ENCODE measurements at places on chromosomes 2 and 18. TPM values are rescaled to one million over a fixed set of nuclear protein-coding genes. Genes with fewer than 3 reads are reported as not detected.

NOSTRIN gene
- 0.81 TPM for total RNA-seq

SLC25A12 gene
- 17.1 TPM for total RNA-seq

ALK gene
- total RNA-seq: 0.27 TPM

TMEM237 gene
- 62.8 TPM for total RNA-seq

DNA sequence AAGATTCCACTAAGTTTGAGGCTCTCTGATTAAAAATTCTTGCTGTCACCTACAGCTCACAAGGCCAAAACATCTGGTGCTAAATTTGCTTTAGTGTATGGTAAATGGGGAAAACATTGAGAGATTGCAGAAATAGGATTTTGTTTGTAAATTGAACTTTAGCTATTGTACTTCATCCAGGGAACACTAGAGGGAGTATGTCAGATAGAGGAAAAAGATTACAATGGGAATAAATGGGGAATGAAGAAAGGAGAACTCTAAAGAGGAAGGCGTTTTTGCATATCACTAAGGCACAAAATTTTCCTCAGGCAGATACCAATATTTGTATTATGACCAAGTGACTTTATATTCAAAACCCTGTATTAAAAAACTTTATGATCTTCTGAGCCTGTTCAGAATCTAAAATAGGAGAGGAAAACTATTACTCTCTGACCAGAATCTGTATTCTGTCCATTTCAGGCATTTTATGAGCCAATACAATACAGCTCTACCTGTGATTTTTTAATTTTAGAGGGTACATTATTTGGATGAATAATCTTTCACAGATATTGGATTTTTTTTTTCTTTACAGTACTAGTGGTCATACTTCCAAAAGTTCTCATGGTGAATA lies 52.3 kb upstream of the ITGB6 start:
- peak; percentile 72 for DNase-seq

GRCh38 chr18:9058406-9058805 lies 44.1 kb upstream of the NDUFV2 start:
- DNase-seq: peak; percentile 49

GRCh38 chr18:28032177-28032576 lies 144.8 kb downstream of the CDH2 start:
- DNase-seq: no peak

DNA sequence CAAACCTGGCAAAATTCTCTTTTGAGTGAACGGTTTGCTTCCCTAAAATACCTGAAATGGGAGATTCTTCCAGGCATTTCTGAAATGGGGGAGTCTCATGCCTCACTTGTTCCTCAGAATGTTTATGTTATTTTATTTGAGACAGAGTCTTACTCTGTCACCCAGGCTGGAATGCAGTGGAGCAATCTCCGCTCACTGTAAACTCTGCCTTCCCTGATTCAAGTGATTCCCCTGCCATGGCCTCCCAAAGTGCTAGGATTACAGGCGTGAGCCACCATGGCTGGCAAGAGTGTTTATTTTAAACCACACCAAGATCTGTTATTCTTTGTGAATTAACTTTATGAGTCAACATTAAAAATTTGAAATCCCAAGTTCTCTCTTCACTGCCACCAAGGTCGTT lies 6.4 kb upstream of the FHL2 start:
- DNase-seq: peak; percentile 57

DNA sequence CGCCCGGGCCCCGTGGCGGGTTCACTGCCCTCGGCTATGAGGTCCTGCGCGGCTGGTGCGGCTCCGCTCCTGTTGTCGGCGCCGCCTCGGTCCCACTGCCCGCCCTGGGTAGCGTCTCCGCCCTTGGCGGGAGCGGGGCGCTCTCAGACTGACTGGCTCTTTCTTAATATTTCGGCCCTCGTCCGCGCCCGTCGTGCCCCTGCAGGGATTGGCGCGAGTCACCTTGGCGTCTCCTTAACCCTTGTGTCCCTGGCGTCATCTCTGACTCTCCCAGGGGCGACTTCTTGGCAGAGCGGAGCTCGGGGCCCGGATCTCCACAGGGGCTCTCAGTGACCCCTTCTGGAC lies 1.3 kb downstream of the PTMA start:
- no peak for DNase-seq

GRCh38 chr18:33316146-33316587 lies 124.4 kb downstream of the CCDC178 start:
- no peak for DNase-seq

GRCh38 chr2:60312618-60313017 lies 240.8 kb downstream of the BCL11A start:
- no peak for DNase-seq

DNA sequence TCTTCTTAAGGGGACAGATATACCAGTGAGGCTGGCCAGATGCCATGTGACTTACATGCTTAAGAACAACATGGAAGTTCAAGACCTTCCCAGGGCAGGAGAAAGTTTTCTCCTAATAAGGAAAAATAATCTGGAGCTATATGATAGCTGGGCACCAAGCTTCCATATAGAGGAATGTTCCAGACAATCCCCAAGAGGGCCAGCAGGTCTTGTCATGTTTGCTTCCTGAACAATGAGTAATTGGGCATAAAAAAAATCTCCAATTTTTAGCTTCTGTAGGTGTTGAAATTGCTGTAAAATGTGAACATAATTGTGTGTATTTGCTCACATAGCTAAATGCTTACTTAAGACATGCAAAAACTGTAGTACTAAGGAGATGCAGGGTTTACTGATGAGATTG lies 809.5 kb upstream of the PIK3C3 start:
- no peak for DNase-seq

- DNase-seq: no peak
Measured at GRCh38 chr2:151882786-151883445, 54.7 kb upstream of the ARL5A start.

DNA sequence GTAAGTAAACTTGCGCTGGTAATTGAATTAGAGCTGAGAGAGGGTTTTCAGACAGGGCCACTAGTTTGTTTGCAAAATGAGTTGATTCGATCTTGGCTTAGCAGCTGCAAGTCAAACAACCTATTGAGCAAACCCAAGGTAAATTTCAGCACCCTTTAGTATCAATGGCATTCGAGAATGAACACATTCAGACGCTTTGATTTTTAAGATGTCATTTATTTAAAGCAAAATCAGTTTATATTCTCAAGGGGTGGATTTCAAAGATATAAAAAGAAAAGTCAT lies 44.2 kb downstream of the TGIF1 start:
- no peak for DNase-seq

DNA sequence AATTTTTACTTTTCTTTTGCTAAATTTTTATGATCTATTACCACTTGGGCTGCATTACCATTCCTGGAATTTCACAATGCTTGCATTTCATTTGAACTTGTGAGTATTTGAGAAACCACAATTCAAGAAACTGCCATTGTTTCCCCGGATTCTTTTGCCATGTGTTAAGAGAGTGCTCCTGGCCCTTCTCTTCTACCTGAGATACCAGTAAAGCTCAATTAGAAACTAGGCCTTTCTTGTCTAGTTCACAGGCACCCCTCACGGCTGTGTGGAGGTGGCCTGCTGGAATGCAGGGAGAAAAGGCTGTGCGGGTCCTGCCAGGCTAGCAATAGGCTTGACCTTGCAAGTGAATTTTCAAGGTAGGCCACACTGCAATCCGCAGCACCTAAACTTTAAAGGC lies 40.8 kb downstream of the ZEB2 start:
- peak; percentile 86 for DNase-seq

GRCh38 chr2:121210691-121211090 lies 74.3 kb downstream of the TFCP2L1 start:
- no peak for DNase-seq

DNA sequence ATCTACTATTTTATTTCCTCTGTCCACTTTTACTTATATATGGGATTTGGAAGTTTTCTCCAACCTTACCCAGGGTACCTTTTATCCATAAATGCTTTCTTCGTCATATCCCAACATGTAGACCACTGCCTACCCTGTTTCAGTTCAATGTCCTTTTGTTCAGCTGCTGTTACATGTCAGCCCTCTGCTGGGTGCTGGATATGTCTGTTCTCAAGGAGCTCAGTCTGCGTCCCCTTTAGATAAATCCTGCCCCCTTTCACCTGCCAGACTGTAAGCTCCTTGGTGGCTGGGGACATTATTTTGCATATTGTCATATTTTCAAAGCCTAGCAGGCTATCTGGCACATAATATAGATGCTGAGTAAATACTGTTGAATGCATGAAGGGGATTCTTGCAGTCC lies 53.2 kb downstream of the NEMP2 start:
- DNase-seq: no peak

- DNase-seq: no peak
Measured at GRCh38 chr2:135985826-135986393, 484 bp upstream of the DARS1 start.

- DNase-seq: no peak
Measured at GRCh38 chr2:6770006-6770405, 95.7 kb downstream of the CMPK2 start.

DNA sequence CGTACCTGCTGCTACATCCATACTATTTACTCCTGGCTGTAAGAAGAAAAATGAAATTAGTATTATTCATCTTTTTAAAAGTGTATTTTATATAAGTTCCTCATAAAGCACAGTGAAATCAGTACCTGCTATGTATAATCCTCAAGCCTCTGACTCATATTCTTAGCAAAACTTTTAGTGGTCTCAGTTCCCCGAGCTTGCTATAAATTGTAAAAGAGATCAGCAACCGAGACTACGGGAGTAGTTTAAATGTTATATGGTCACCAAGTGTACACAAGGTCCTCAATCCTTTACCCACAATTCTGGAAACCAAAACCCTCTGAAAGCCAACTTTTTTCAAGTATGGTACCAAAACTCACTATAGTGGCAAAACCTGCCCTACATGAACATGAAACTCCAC lies 24.2 kb downstream of the PRPF40A start:
- no peak for DNase-seq

DNA sequence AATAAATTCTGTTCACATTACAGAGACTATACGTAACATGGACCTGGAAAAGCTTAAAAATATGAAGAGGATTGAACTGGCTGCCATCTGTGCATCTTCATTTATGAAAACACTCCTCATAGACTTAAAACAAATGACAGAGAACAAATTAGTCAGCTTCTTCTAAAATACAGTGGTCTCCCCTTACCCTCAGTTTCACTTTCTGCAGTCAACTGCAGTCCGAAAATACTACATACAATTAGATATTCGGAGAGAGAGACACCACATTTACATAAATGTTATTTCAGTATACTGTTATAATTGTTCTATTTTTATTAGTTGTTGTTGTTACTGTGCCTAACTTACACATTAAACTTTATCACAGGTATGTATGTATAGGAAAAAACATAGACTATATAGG lies 6.5 kb downstream of the RNF103 start:
- no peak for DNase-seq

- DNase-seq: no peak
Measured at GRCh38 chr2:134039912-134040581, 213.8 kb upstream of the MGAT5 start.
